ENCODE measurements at places on chromosomes 1 and 21.

- peak; percentile 53 for DNase-seq
Measured at GRCh38 chr1:62953633-62954032, 169.7 kb downstream of the ATG4C start.

- no peak for DNase-seq
Measured at GRCh38 chr1:218456444-218456843, 111.3 kb downstream of the TGFB2 start.

DNA sequence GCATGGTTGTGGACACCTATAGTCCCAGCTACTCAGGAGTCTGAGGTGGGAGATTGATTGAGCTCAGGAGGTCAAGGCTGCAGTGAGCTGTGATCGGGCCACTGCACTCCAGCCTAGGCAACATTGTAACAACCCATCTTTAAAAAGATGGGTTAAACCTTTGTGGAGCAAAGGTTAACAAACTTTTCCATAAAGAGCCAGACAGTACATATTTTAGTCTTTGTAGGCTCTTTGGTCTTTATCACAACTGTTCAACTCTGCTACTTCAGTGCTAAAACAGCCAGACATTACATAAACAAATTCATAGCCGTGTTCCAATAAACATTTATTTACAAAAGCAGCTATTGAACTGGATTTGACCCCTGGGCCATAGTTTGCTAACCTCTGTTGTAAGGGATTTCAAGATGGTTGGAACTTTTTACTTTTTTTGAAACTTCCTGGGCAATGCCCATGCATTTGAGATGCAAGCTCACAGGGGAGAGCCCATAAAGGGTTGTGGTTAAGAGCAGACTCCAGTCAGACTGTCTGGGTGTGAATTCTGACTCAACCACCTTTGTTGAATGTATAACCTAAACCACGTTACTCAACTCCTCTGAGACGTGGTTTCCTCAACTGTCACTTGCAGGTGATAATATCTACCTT, 10.8 kb downstream of the INAVA start:
- no peak for DNase-seq

- DNase-seq = peak; percentile 83
Measured at GRCh38 chr1:230127105-230128054, 60.3 kb downstream of the GALNT2 start.

GRCh38 chr1:6727535-6727934, 25.9 kb upstream of the DNAJC11 start:
- peak; percentile 90 for DNase-seq

DNA sequence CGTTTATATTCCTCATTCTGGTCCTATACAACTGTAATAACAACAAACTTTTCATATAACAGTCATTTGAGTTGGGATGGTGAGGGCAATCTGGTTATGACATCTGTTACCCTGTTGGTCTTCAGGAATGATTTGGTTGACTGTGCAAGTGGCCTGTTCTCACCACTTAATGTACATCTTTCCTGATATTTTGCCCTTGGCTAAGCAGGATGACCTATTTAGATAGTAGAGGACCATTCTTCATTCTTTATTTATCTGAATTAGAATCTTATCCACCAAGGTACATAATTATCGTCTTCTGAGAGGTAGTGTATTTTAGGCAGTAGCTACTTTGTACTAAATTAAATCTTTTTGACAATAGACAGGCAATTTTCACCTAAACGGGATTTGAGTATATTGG, 154.3 kb downstream of the DNM3 start:
- DNase-seq = no peak

- DNase-seq = no peak
Measured at GRCh38 chr1:8348047-8348776, 30.3 kb downstream of the SLC45A1 start.

- peak; percentile 35 for DNase-seq
Measured at GRCh38 chr1:232985882-232986526, 35.6 kb downstream of the NTPCR start.

GRCh38 chr1:211734359-211734758, 58.9 kb upstream of the NEK2 start:
- DNase-seq = peak; percentile 24

- peak; percentile 52 for DNase-seq
Measured at GRCh38 chr1:42820813-42821212, 3.6 kb upstream of the SVBP start.

GRCh38 chr1:147486876-147487656, 54.2 kb upstream of the BCL9 start:
- DNase-seq = no peak

- peak; percentile 80 for DNase-seq
Measured at GRCh38 chr1:6260961-6261614, at the start of gene GPR153. TSS of gene GPR153 (minus strand) at chr1:6261098. CDS start at chr1:6254905, 6,193 bp downstream.

- DNase-seq = peak; percentile 59
Measured at GRCh38 chr21:15293240-15293639, 228.4 kb upstream of the NRIP1 start.

- no peak for DNase-seq
Measured at GRCh38 chr1:113912594-113913311, 7.6 kb downstream of the DCLRE1B start.

DNA sequence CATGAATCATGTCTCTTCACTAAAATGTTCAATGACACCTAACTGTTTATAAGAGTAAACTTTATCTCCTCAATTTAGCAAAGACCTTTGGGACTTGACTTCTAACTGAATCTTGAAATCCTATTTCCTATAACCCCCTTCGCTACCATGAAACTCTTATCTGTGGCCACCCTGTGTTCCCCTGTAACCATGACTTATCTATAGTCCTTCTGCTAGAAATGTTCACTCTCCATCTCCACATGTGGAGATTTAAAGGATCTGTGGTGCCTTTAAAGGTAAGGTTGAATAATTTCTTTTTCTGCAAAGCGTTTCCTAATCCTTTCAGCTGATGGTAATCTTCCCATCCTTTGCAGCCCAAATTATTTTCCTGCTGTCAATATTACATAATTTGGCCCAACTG, 436.3 kb upstream of the RUNX1 start:
- DNase-seq = no peak

GRCh38 chr1:147515045-147515869, 26.0 kb upstream of the BCL9 start:
- peak; percentile 55 for DNase-seq

DNA sequence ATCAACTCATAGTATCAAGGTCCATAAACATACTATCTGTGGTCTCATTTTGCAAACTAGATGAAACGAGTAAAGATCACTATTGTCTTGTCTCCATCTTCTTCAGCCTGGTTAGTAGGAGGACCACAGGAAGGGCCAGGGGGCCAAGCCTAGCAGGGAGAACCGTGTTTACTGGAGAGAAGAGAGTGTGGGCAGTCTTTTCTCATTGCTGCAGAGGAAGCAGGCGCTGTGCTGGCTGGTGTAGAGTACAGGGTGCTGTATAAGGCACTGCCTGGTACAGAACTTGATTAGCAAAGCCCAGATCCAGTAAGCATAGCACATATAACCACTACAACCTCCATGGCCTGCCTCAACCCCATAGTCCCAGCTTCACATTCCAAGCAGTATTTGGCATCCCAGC, 10.0 kb upstream of the B4GALT3 start:
- no peak for DNase-seq

GRCh38 chr1:159780583-159781582, at the start of gene DUSP23:
TSS of gene DUSP23 (plus strand) at chr1:159780962. CDS start at chr1:159781101, 139 bp downstream.
- peak; percentile 99 for DNase-seq
